LNCaP clone FGC (cell line): ENCODE measurements at places on chromosomes 4 and X.

DNA sequence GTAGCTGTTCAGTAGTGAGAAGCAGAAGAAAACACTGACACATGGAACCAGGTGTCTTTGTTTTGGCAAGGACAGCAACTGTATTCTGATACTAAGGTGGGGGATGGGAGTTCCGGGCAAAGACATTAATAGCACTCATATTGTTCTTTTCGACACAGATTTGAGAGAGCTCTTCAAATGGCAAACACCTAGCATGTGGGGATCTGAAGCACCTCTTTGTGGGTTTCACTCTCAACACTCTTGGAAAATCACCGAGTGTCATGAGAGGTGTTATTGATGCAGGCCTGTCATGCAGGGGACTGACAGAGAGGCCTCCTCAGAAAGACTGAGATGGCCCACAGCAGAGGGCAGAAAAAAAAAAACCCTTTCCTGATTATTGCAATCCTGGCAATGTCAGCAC lies 228.4 kb upstream of the VCX start:
- no peak for DNase-seq

DNA sequence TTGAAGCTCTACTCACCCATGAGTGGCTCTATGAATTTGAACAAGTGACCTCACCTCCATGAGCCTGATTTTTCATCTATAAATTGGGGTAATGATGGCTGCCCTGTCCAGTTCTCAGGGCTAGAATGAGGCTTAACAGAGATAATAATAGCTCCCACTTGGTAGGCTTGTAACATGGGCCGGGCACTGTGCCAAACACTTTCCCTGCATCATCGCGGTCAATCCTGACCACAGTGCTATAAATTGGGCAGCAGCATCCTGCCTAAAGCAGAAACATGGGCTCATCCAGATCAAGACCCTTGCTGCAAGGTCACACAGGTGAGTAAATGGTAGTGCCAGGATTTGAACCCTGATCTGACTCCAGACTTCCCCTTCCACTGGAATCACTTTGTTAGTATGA lies 12.8 kb downstream of the APLN start:
- no peak for DNase-seq

GRCh38 chr4:95426455-95426854 lies 122.3 kb downstream of the UNC5C start:
- DNase-seq, result no peak

GRCh38 chr4:1826531-1827350 lies 29.2 kb downstream of the LETM1 start:
- no peak for DNase-seq

DNA sequence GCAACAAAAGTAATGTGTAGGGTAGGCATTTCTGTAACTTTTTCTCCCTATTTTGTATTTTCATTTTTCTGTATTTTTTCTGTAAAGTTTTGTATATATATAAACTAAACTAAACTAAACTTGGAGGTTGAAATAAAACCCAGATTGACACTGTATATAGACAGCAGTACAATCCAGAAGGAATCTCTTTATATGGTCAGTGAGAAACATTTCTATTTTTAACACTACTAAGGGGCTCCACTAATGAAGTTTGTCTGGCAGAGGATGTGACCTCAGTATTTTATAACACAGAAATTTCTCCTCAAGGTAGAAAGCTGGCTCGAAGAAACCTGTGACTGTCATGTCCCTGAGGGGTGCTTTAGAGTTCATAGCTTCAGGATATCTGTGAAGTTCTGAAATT lies 959.2 kb downstream of the ADGRL3 start:
- DNase-seq, result no peak

DNA sequence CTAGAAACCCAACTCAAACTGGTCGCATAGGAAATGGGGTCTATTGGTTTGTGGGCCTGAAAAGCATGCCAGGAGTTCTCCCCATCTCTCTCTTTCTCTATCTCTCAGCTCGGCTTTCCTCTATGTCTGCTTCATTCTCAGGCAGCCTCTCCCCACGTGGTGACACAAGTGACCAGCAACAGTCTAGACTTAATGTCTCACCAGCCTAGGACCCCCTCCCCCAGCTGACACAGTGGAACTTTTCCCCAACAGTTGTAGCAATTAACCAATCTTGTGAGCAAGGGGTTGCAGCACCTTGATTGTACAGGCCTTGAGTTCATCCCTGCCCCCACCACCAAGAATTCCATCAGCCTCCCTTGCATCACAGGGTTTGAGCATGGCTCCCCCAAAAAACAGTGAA lies 159.8 kb upstream of the KIT start:
- no peak for DNase-seq

- DNase-seq, result no peak
Observed at GRCh38 chrX:17226736-17227135, 148.3 kb upstream of the NHS start.

DNA sequence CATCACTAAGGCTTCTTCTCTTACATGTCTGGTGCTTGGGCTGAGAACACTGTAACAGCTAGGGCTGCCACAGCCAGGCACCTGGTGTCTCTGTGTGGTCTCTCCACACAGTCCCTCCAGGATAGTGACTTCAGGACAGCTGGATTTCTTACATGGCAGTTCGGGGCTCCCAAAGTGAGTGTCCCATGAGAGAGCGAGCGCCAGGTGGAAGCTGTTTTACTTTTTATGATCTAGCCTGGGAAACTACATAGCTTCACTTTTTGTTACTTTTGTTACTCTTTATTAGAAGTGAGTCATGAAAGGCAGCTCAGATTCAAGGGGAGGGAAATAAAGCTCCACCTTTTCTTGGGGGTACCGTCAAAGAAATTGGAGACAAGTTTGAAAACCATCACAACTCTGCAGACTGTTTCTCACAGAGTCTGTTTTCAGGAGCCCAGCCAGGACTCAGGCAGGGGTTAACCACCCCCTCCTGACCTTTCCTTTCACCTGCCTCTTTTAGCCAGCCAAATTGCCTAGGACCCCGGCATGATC lies 373.0 kb downstream of the MID1IP1 start:
- no peak for DNase-seq

GRCh38 chr4:96677499-96677898 lies 837.6 kb downstream of the PDHA2 start:
- no peak for DNase-seq

DNA sequence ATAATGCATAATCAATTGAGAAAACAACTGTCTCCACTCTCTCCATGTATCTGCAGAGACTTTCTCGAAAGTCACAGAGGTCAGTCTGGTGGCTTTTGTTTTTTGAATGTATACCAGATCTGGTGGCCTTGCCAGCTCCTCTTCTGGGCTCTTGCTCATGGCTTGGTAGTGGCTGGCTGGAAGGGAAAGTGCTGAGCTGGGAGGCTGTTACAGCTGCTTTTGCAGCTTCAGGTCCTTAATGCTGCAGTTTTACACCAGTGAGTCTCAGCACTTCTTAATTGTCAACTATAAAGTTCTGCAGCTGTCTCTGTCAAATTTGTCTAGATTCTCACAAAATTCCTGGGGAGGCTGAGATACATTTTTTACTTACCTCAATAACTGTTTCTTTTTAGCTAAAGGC lies 390.0 kb downstream of the GRXCR1 start:
- no peak for DNase-seq

DNA sequence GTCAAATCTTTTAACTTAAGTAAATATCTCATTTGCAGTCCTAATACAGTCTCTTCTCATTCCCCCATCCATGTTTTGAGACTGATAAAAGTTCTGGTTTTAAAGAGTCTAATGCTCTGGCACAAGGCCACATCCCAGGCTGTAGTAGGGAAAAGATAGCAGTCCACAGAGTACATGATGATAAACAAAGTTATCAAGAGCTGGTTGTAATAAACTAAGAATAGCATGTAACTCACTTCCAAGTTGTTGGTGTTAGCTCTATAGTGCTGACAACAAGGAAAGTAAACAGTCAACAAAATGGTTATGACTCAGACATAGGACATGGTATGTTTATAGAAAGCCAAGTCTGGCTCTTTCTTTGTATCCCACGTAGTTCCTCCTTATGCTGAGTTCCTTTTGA lies 21.8 kb upstream of the AREG start:
- DNase-seq, result peak; percentile 23

DNA sequence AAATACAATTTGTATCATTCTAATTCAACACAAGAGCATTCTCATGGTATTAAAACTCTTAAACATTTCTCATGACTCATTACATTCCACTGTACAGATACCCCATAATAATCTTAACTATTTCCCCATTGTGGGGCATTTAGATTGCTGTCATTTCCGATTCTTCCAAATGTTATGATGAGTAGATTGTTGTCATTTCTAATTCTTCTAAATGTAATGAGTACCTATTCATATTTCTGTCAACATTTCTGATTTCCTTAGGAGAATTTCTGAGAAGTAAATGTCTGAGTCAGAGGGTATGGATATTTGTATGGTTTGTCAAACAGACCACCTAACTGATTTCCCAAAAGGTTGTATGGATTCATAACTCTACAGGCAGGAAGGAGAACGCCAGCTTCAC lies 8.3 kb downstream of the S100G start:
- no peak for DNase-seq

GRCh38 chrX:34956916-34957315 lies 14.3 kb downstream of the FAM47B start:
- no peak for DNase-seq

GRCh38 chr4:155745984-155746383 lies 12.8 kb upstream of the GUCY1B1 start:
- DNase-seq, result no peak

GRCh38 chrX:118583781-118584180 lies 88.2 kb downstream of the DOCK11 start:
- DNase-seq, result no peak

DNA sequence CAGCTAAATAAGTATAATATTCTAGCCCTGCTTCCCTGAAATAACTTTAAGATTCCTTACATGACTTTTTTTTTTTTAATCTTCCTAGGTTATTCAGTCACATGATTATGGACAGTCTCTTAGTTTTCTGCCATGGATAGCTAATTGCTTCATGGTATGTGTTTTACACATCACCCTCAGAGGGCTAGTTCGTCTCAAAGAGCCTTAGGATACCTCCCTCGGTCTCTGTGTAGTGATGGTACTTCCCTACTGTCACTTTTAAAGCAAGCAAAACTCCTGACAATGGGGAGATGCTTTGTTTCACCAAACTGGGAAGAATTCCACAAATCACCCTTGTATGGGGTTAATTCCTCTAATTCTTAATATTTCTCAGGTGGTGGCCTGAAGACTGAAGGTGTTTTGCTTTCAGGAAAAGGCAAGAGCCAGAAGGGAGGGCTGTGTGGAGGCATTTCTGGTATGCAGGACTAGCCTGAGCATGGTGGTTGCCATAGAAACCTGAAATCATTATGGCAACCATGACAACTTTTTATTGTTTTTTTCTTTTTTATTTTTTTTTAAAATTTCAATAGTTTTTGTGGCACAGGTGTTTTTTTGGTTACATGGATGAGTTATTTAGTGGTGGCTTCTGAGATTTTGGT lies 70.4 kb downstream of the BEX3 start:
- DNase-seq, result no peak

GRCh38 chr4:109947457-109947856 lies 34.8 kb downstream of the EGF start:
- no peak for DNase-seq

GRCh38 chr4:144171697-144172096 lies 31.2 kb upstream of the GYPA start:
- DNase-seq, result no peak

DNA sequence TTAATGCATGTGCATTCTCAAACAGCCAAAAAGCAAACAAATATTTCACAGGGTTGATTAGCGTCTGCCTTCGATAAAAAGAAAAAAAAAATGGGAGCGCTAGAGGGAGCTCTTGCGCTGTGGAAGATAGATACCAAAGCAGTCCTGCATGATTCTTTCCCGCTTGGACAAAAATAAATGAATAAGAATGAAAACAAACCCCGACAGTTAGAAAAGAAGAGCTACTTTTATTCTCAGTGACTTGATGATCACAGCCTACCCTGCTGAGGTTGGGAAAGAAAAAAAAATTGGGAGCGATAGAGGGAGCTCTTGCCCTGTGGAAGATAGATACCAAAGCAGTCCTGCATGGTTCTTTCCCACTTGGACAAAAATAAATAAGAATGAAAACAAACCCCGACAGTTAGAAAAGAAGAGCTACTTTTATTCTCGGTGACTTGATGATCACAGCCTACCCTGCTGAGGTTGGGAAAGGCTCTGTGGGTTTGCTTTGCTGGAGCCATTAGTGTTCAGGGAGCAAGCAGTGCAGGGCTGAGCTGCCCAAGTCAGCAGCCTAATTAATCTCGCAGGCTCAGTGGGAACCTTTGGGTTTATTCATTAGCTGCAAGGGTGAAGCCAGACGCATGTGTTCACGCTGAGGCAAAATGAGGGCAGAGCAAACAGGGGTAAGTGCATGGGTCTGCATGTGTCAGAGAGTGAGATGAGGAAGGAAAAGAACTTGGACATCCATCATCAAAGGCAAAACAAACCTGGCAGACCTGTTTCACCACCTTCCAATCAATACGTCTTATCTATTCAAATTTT lies 249.3 kb upstream of the PRKX start:
- no peak for DNase-seq

DNA sequence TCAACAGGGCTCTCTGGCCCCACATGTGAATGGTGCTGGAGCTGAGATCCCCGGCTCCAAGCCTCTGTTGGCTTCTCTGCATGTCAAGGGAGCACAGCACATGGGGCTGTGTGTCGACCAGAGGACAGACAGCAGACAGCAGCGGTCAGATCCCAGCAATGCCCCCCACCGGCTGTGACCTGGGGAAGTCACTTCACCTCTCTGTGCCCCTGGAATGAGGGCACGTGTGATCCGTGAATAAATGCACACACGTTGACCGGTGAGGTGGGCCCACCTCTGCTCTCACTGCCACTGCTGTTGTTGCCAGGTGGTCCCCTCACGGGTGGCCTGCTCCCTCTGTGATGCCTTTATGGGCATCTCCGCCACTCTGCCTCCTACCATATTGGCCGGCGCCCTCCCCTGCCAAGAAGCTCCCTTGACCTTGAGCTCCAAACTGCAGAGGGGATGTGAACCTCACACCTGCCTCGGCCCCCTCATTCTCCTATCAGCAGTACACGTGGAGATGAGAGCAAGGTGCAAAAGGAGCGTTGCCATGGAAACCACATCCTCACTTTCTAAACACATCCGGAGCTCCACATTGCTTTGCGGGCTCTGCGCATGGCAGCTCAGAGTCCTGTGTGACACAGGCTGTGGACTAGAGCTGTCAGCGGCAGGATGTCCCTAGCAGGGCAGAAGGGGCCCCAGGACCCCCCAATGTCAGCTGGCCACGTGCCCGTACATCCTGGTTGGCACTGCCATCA lies 75.4 kb downstream of the ABLIM2 start:
- no peak for DNase-seq

DNA sequence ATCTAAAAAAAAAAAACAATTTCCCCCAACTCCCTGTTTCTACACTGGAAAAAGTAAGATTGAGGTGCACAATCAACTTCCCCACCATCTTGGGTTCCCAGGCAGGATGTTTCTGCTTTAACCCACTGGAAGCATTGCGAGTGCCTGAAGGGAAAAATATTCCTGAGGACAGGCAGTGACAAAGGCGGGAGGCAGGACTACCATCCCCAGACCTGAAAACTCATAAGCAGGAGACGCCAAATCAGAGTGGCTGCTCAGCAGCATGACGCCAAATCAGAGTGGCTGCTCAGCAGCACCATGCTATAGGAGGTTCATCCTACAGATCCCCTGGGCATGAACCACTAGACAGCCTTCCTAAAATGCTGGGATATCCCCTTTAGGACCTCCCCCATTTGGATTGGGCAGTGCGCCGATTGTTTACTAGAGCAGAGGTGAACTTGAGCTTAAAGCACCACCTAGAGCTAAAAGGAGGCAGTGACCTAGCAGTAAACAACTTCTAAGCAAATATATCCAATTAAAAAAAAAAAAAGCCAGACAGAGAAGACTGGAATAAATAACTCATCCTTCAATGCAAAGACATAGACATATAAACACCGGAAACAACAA lies 35.0 kb upstream of the GK start:
- no peak for DNase-seq
